ENCODE measurements at places on chromosomes 7 and 10.

DNA sequence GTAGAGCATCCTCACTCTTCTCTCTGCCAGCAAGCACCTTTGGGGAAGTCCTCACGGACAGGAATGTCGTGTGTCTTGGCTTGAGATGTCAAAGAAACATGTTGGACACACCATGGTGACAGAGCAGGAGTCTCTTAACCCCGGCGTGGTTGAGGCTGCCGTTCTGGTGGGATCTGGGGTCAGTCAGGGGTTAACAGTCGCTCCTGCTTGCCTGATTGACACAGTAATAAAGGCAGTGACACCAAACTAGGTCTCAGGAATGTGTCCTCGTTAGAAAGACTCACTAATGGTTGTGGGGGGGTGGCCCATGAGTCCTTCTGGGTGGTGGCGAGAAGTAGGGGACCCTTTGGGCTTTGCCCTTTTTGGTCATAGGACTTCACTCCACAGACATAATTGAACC, 69.0 kb downstream of the TCF7L2 start:
- DNase-seq = no peak

- DNase-seq = no peak
Measured at GRCh38 chr10:112532189-112532588, 85.2 kb downstream of the VTI1A start.

DNA sequence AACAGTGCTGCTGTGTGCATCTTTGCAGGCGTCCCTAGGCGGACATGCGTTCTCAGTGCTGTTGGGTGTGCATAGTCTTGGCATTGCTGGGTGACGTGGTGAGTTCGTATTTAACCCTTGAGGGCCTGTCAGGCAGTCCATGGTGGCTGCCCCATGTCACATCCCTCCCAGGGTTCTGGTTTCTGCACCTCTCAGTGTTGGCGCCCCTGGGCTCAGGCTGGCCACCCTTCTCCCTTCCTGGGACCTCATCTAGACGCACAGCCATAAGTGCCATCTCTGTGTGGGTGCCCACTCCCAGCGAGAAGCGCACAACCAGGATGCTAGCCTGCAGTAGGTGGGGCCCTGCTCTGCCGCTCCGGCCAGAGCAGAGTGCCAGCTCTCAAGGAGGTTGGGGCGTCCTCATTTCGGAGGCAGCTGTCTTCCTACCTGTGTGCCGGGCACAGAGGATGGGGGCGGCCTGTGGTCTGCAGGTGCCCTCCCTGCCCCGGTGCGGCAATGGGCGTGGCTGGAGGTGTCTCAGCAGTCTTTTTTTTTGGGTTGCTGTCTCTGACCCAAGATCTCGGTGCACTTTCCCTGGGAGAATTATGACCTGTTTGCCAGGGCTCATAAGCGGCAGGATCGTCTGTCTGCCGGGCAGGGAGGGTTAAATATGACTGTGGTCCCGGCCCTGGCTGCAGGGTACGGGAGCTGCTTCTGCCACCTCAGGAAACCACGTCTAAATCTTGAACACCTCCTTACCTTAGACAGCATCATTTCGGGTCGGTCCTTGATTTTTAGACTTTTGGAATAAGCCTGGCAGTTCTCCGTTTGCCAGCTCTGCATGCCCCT, 6.5 kb downstream of the INPP5A start:
- no peak for DNase-seq

GRCh38 chr7:31432836-31433340, 81.0 kb upstream of the ITPRID1 start:
- no peak for DNase-seq

- DNase-seq = no peak
Measured at GRCh38 chr10:24645784-24646183, 77.9 kb downstream of the ARHGAP21 start.

DNA sequence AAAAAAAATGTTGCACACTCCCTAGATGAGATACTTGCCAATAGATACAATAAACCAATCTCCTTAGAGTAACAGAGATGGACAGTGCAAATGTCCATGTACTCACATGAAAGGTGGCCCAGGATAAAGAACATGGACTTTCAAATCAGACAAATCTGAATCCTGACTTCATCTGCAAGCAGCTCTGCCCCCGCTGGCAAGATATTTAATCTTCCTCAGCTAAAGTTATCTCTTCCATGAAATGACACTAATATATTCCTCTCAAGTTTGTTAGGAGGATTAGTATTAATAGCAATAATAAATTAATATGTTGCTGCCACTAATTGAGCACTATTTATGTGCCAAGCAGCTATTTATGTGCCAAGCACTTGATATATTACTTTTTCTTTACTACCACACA, 148.6 kb upstream of the YAE1 start:
- DNase-seq = no peak

- no peak for DNase-seq
Measured at GRCh38 chr7:33762151-33762910, 143.0 kb upstream of the BMPER start.
